ENCODE measurements at places on chromosomes 12 and 14.

GRCh38 chr12:91331371-91331770 lies 148.8 kb upstream of the DCN start:
- no peak for DNase-seq

DNA sequence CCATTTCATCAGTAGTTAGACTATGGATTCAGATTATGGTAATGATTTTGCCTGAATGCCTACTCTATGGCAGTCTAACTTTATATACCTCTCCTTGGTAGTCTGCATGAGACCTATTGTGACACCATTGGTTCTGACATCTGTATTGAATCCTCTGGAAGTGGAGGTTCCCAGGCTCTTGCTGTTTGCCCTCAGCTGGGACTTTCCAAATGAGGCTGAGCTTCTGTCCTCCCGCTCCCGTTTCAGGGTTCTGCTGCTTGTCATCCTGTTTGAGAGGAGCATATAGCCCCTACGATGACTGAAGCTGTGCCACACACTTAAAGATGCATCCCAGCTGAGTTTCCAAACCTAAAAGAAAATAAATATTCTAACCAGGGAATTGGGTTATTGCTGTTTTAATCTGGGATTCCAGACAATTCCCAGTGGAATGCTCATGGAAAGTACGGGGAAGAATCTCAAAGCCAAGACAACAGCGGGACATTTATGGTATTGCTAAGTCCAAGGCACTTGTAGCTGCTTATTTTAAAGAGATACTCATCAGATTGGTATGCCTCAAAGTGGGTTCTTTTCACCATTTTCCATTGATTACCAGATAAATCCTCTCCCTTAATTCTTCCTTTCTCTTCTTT lies 105.9 kb downstream of the ETV6 start:
- DNase-seq: no peak

DNA sequence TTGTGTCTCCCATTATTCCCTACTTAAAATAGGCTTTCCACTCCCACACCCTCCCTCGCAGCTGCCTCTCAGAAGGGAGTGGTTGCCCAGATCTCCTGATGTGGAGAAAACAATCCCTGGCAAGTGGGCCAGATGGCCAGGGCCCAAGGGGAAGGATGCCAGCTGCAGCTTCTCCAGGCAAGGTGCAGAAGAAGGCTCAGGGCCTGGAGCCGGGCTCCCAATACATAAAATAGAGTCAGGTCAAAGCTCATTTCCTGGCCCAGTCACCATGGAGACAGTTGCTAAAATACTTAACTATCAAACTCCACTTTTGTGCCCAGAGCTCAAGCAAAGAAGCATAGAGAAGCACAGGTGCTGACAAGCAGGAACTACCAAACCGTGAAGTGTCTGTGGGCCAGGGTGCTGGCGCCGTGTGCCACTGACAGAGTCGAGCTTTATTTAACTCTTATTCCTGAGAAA lies 45.7 kb upstream of the ITPR2 start:
- DNase-seq: no peak

GRCh38 chr14:95308073-95308472 lies 11.6 kb downstream of the CLMN start:
- DNase-seq: no peak

DNA sequence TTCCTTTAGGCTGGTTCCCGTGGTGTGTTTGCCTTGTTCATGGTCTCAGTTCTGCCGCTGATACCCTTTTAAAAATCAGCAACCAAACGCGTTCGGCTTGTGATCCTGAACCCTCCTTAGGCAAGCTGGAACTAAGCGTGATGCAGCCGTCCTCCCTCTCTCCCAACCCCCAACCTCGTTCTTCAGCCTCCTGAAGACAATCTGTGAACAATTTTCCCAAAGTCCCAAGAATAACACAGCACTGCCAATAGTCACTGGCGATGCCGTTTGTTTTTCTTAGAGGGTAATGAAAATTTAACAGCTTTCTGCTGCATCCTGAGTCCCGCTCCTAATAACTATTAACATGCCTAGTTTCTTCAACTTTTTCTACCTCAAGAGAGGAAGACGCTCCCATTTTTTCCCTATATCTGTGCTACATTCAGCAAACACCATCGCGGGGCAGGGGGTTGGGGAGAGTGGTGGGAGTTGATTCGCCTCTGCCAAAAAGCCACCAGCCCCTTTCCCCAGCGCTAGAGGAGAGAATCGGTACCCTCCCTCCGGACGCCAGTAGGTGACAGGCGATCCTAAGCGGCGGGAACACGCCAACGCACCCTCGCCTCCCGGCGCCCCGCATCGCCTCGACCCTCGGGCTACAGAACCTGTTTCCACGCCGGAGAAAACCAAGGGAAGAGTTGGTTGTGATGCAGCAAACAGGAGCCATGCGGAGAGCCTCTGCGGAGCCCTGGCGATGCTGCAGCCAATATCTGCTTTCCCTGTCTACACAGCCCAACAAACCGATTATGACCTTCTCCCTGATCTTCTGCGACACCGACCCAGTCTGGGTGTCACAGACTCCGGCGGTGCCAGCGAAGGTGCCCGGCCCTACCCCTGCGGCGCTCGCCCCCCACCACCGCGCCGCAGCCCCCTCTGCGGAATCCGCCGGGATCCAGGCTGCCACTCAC lies 752 bp downstream of the PRICKLE1 start:
- DNase-seq: peak; percentile 11

DNA sequence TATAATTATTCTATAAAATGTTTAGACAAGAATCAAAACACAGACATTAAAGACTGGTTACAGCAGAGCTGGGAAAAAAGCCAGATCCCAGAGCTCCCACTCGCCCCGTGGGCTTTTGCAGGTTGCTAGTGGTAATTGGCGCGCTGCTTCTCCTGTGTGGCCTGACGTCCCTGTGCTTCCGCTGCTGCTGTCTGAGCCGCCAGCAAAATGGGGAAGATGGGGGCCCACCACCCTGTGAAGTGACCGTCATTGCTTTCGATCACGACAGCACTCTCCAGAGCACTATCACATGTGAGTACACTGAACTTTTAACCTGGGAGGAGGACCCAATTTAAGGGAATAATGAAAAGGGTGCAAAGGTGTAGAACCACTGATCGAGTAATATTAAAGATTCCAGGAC lies 7.5 kb downstream of the TMEM52B start:
- no peak for DNase-seq

- peak; percentile 4 for DNase-seq
These were observed 22.6 kb upstream of the PKP2 start for GRCh38 chr12:32918890-32919801.

DNA sequence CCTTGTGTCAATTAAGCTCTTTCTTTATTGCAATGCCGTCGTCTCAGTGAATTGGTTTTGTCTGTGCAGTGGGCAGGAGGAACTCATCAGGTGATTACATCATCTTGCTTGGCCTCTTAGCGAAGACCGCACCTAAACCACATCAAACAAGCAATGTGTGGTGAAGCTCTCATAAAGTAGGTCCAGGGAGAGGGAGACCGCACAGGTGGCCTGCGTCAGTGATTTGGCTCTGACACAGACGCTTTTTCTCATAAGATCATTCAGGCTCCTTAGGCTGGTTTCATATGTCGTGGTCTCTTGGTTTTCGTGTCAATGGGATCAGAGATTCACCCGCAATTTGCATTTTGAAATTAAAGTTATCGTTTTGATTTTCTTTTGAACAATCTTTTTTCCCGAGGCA lies 6.7 kb upstream of the TESC start:
- peak; percentile 71 for DNase-seq

- no peak for DNase-seq
These were observed 79.3 kb downstream of the IGF1 start for GRCh38 chr12:102401087-102401486.

GRCh38 chr12:106841510-106842302 lies 67.2 kb downstream of the RIC8B start:
- peak; percentile 59 for DNase-seq

DNA sequence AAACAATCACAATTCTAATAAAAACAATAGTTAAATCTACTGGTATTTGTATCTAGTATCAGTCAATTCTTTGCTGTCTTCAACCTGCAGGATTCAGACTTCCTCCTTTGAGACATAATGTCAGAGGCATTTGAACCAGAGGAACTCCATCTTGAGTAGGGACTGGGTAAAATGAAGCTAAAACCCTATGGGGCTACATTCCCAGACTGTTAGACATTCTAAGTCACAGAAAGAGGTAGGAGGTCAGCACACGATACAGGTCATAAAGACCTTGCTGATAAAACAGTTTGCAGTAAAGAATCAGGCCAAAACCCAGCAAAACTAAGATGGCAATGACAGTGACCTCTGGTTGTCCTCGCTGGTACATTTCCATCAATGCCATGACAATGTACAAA lies 48.2 kb upstream of the MAP3K9 start:
- no peak for DNase-seq

DNA sequence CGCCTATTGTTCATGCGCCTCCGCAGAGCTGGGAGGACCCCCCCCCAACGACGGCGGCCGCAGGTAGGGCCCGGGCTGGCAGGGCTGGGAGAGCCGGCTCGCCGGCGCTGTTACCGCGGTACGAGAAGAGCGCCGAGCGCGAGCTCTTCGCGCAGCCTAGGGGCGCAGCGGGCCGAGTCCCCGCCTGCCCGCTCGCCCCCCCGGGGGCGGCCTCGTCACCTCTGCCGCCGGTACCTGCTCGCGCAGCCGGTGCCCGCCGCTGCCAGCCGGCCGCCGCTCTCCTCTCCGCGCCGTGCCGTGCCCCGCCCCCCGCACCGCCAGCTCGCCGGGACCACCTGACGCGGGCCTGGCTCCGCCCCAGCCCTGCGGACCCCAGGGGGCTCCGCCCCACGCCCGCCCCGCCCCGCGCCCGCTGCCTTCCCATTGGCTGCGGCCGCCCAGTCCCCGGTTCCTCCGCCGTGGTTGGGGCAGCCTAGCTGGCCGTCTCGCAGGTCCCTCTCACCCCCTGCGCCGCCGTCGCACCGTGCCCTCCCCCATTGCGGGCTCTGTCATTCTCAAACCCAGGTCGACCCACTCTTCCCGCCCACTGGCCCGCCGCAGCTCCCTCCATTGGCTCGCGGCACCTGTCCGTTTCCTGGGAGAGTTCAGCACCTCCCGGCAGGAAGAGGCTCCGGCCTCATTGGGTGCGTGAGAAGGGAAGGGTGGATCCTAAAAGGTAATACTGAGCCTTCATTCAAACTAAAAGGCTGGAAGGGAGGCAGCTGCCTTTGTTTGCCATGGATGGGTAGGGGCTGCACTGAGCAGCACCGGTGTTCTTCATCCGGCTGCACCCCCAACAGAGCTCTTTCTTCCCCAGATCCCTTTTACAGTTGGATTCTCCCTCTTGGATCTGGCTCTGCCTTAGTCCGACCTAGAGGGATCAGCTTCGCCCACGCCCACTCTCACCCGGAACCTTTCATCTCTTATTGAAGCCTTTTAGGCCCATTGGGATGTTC lies at the start of gene MAP3K9:
MAP3K9 (minus strand) TSS at position 289 of the 995 bp plus-strand sequence. CDS start 342 bp downstream, outside the sequence.
- DNase-seq: peak; percentile 97

DNA sequence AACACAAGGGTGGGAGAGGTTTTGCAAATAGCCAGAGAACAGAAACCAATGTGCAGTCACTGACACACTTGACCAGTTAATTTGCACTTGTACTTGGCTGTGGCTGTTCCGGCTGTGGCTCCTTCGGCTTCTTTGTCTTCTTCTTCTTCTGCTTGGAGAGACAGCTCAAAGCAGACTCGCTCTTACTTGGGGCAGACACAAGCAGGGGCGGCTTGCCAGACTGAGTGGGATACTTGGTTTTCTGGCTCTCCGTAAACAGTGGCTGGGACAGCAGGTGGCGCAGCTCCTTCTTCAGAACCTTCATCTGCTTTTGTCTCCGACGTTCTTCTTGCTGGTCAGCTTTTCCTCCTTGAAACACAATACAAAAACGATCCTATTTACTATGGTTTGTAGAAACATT lies 25.0 kb downstream of the OTUB2 start:
- no peak for DNase-seq

DNA sequence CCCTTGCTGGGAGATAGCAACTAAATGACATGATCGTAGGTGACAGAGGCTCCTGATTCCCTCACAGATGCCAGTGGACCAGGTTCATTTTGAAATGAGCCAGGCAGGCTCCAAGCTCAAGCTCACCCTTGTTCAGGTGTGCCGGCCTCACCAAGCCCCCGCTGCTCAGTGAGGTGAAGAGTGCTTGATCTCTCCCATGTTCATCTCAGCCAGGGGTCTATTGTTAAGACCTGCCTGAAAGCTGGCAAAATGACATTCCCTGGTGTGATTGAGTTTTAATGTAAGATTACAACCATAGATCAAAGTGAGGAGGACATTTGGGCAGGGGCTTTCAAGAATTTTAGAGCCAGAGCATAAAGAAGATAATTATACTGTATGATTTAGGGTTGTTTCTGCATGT lies 497.9 kb downstream of the EGLN3 start:
- no peak for DNase-seq

DNA sequence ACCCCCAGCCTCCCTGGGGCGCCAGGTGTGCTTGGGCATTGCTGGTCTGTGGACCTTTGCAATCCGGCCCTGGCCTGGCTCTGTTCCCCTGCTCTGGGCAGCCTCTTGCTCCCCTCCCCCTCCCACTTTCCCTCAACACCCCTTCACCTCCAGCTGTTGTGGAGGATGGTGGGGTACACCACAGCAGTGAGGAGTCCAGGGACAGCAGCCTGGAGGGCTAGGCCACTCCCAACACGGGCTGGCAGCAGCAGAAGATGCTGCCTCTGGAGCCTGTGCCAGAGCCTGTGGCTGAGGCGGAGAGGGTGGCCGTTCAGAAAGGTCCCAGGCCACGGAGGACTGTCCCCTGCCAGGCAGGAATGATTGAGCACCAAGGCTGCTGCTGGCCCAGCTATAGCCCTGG lies 7.6 kb downstream of the ZBTB42 start:
- DNase-seq: no peak

GRCh38 chr14:102258136-102258535 lies 46.8 kb downstream of the MOK start:
- DNase-seq: no peak

GRCh38 chr14:22598896-22599244 lies 770 bp downstream of the ABHD4 start:
- peak; percentile 60 for DNase-seq

GRCh38 chr14:68691792-68692118 lies 101.1 kb downstream of the ZFP36L1 start:
- no peak for DNase-seq

DNA sequence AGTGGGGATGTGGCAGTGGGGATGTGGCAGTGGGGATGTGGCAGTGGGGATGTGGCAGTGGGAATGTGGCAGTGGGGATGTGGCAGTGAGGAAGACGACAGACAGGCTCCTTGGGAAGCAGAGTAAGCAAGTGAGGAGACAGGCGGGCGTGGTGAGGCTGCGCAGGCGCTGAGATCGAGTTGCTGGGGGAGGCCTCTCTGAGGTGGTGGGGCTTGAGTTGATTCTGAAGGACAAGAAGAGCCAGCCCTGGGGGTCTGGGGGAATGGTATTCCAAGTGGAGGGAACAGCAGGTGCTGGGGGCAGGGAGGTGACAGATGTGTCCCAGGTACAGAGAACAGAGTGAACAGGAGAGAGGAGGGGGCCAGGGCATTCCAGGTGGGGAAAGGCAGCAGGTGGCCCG lies 33.8 kb upstream of the TSPAN9 start:
- DNase-seq: no peak

GRCh38 chr14:64960762-64961276 lies 11.3 kb downstream of the RAB15 start:
- no peak for DNase-seq

Measured in activated CD8-positive, alpha-beta T cell treated with anti-CD3 and anti-CD28 coated beads for 36 hours (primary cell).